ENCODE measurements at places on chromosomes 12 and 14.

DNA sequence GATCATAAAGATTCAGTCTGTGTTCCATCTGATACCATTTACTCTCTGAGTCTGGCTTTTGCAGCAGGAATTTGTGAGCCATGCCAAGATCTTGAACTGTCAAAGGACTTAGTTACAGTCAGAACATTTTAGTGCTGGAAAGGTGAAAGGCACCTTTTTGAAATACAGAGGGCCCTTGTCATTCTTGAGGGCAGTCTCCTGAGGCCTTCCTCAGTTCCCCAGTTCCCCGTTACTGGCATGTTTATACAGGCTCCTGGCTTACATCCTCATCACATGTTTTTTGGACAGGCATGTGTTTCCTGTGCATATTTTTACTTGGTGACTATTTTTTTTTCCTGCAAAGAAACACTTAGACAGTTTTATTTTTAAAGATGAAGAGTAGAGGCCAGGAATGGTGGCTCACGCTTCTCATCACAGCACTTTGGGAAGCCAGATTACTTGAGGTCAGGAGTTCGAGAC is 21.0 kb downstream of the CFAP54 start:
- DNase-seq: no peak

DNA sequence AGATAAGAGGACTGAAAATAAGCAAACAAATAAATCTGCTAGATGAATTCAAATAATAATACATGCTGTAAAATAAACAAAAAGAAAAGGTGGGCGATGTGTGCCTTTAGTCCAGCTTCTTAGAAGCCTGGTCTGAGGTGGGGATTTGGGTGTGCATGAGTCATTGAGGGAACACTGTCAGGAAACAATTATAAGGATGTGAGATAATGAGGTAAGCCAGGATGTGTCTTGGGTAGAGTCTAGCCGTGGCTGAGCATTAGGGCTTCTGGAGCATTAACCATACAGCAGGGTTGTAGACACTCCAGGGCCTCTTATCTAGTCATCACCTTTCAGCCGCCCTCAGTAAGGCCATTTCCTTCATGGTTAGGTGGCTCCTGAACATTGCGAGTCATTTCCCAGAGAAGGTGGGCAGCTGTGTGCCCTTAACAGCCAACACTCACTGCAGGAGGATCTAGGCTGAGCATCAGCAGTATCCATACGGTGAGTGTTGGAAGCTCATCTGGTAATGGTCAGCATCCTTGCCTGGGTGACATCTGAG is 405.6 kb downstream of the GLT1D1 start:
- DNase-seq: no peak

GRCh38 chr14:65703996-65704395 is 291.5 kb downstream of the FUT8 start:
- no peak for DNase-seq

- no peak for DNase-seq
Observed at GRCh38 chr12:132548430-132549058, 58.6 kb downstream of the FBRSL1 start.

- no peak for DNase-seq
Observed at GRCh38 chr12:64497484-64497883, 45.6 kb downstream of the TBK1 start.

GRCh38 chr12:54035568-54036264 is 2.9 kb downstream of the HOXC5 start:
- no peak for DNase-seq

- DNase-seq: no peak
Observed at GRCh38 chr12:127336416-127336815, 930.6 kb upstream of the TMEM132C start.

DNA sequence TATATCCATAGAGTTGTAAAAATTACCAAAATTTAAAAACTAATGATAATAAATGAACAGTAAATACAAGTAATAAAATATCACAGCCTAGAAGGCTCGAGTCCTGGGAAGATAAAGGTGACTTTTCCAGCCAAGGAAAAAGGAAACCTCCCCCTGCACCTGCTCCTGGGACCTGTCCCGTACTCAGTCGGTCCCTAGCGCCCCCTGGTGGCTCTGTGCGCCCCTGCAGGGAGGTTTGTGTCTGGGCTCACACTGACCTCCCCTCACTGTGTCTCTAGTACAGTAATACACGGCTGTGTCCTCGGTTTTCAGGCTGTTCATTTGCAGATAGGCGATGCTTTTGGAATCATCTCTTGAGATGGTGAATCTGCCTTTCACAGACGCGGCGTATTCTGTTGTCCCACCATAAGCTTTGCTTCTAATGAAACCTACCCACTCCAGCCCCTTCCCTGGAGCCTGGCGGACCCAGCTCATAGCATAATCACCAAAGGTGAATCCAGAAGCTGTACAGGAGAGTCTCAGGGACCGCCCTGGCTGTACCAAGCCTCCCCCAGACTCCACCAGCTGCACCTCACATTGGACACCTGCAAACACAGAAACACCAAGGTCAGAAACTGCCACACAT is 1030.4 kb downstream of the TMEM121 start:
- peak; percentile 46 for DNase-seq

DNA sequence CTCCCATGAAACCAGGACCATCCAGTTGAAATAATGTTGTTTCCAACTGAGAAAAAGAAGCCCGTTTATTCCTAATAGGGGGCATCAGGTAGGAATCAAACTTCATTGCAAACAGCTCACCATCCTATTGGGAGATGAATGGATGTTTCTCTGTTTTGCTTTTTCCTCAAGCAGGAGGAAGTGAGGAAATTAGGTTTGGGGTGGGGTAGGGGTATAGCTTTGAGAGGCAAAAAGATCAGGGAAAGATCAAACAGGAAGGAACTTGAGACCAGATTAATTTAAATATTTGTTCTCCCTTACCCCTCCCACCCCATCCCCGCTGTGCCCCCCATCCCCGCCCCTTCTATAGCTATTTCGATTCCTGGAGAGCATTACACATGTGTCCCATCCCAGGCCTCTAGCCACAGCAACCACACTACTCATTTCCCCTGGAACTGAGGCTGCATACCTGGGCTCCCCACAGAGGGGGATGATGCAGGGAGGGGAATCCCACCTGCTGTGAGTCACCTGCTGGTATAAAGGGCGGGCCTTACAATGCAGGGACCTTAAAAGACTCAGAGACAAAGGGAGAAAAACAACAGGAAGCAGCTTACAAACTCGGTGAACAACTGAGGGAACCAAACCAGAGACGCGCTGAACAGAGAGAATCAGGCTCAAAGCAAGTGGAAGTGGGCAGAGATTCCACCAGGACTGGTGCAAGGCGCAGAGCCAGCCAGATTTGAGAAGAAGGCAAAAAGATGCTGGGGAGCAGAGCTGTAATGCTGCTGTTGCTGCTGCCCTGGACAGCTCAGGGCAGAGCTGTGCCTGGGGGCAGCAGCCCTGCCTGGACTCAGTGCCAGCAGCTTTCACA is at the start of gene IL23A:
Gene IL23A, plus strand, starts transcription at position 577 of the 850 bp plus-strand sequence. Its CDS starts 161 bp downstream, at position 738.
- no peak for DNase-seq

DNA sequence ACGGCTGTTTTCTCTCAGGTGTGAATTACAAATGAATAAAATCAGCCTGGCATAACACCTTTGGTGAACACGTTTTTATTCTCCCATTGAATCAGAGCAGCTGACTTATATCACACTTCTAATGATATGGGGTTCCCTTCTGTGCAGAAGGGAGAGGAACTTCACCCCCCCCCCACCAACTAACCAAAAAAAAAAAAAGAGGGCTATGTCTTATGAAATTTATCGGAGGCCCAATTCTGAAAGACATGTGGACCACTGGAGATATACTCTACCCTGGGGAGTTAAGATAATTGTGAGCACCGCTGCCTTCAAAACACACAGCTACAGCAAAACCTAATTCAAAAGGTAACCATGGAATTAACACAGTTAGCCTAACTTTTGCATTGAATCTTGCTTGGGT is 4.6 kb downstream of the BCL11B start:
- DNase-seq: no peak

DNA sequence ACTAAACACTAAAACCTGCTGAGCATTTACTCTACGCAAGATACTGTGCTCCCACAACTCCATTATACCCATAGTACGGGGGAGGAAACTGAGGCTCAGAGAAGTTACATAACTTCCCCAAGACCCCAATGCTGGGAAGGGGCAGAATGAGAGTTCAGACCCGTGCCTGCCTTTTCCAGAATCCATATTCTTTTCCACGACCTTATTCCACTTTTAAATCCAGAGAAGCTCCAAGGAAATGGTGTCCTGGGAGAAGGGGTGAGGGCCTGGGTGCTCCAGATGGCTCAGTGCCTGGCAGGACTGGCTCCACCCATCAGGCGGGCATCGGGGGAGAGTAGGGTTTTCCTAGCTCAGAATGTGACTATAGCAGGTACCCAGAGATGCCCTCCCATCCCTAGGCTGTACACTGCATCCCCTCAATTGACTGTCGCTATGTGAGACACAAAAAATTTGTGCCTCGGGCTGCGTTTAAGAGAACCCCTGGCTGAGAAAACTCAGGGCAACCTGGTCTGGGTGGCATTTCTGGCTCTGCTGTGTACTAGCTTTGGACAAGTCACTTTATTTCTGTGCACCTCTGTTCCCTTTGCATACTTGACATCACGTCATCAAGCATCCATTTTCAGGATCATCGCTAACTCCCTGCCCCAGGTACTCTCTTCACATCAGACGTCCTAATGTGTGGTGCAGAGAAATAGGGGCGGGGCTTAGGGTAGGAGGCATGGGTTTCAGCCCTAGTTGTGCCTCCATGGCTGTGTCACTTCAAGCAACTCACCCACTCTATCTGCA is 11.6 kb upstream of the IQSEC3 start:
- DNase-seq: no peak

DNA sequence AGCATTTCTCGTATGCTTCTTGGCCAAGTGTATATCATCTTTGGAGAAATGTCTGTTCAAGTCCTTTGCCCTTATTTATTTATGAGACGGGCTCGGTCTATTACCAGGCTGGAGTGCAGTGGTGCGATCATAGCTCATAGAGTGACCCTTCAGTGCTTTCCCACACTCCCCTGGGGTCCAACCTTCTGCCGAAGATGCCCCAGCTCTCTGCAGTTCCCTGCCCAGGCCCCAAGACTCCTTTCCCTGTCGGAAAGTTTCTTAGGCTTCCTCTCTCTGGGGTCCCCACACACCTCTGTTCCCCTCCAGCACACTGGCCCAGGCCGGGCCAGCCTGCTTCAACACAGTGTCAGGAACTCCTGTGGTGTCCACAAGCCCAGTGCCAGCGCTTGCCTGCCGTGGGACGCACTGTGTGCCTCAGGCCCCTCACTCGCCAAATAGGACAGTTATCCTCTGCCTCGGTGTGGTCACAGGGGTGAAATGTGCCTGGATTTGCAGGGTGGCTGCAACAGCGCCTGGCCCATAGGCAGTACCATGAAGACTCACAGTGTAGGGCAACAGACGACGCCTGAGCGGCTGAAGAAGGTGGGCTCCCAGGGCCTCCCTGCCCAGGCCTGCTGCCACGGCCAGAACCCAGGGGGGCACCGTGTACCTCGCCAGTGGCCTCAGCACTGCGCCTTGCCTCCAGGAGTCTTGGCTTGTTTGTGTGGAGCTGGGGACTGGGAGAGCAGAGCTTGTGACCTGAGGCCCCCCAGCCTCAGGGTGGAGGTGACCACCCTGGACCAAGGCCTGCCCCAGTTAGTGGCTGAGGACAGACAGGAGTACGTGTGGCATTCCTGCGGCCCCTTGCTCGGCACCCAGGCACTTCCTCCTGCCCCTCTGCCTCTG is 4.9 kb upstream of the ASPG start:
- DNase-seq: no peak
